Umbilical cord (tissue), 2 donors: ENCODE measurements at places on chromosomes 7 and 10. TPM values are rescaled to one million over a fixed set of nuclear protein-coding genes. Genes with fewer than 3 reads are reported as not detected.

DNA sequence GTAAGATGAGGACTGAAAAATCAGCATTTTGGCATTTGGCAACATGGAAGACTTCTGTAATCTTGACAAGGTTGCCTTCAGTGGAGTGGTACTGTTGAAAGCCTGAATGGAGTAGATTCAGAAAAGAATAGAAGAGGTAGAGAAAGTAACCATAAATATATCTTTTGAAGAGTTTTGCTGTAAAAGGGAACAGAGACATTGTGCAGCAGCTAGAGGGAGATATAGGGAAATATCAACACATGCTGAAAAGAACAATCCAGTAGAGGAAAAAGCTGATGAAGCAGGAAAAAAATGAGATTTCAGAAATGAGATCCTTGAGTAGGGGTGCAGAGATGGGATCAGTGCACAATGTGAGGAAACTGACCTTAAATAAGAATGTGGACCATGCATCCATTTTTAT lies 60.0 kb downstream of the RAPGEF5 start:
- DNase-seq: no peak

Gene FAM25C
- total RNA-seq: not detected

DNA sequence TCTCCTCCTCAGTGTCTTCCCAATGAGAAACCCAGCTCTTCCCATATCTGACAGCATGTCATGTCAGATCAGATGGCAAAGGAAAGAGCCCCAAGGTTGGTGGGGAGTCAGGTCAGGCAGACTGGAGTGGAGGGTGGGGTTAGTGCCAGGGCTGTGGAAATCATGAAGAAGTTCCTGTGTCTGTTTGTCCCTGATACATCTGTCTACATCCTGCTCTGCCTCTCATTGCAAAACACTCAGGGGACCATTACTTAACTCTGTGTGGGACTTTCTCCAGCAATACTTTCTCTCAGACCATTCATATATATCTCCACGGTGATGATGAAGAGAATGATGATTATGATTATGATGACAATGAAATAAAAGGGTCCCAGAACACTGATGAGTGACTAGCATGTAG lies 3.3 kb downstream of the PRRT4 start:
- DNase-seq: no peak

DNA sequence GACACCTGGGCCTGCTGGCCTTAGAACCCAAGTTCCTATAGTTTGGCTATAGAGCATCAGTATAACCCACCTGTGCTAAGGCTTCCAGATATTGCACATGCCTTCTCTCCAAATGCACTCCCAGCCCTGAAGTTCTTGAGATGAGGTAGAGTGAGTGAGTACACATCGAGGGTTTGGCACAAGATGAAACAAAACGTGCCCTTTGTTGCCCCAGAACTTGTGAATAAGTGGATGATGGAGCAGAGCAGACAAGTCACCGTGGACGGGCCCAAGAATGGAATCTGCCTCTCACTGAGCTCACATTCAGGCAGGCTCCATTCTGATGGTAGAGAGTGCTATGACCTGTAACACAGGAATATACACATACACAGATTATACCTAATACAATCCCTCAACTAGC lies 73.0 kb upstream of the STK17A start:
- DNase-seq: no peak

Gene SAMD9L
- total RNA-seq: 20.0 TPM

Gene SPDYE6
- total RNA-seq: not detected
